ENCODE measurements at places on chromosomes 13 and 19.

DNA sequence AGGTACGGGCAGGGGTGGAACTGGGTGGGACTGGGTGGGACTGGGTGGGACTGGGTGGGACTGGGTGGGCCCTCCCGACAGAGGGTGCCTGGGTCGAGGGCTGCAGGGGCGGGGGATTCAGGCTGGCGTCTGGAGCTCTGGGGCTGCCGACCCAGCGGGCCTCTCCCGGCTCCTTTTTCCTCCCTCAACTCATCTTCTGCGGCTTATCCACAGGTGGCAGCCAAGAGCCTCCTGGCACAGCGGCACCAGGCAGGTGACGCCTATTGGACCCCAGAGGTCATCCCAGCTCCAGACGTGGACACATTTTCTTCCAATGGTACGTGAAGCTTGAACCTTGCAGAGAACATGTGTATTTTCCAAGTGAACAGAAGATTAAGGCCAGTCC is 533 bp downstream of the ZNF544 start:
- no peak for DNase-seq

DNA sequence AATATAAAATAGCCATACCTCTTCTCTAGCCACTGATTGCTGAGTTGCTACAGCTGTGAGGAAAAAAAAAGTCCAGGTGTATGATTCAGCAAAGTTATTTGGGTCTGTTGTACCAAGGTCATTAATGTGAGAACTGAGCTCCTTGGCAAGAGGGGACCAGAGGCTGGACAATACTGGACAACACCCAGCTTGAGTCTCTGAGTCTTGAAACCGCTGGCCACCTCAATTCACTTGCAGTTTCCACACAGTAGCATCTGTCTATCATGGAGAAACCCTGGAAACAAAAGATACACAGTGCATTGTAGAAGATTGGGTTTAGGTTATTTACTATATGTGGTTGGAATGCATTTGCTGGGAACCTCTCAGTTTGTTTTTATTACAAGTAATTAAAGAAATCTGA is 60.4 kb downstream of the WDFY2 start:
- DNase-seq = no peak

GRCh38 chr19:55471266-55471665 is 5.2 kb upstream of the ZNF628 start:
- no peak for DNase-seq

- no peak for DNase-seq
Measured at GRCh38 chr19:11240008-11240444, 607 bp downstream of the ANGPTL8 start.

DNA sequence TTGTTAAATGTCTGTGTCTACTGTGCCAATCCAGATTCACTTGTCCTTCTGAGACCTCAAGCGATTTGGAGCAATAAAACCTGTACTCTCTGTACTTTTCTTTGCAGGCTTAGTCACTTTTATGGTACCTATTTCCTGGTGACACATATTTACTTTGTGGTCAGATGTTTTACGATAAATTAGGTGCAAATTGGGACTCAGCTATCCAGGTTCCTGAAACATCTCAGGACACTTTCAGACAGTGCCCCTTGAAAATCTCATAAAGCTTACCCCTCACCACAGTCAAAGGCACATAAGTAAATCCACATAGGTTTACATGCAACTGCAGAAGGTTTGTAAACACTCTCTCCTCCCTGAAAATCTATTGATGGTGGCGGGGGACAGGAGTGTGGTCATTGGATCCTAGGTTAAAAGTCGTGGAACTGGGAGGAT is 438.8 kb downstream of the EFNB2 start:
- DNase-seq = no peak

- no peak for DNase-seq
Measured at GRCh38 chr13:95073747-95074311, 227.4 kb downstream of the ABCC4 start.

DNA sequence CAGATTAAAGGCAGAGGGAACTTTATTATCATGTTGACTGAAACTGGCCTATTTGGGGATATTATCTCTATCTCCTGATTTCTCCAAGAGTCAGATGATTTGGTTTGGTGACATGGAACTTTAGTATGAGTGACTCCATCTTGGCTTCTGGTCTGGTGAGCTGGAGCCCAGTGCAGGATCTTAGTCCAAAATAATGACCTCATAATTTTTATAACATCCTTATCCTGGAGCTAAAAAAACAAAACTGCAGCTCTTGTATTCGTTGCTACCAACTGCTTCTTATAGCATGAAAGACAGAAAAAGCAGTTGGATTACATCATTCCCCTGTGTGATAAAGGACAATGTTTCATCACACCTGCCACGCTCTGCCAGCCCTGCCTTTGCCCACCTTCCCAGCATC is 39.3 kb upstream of the RNF17 start:
- no peak for DNase-seq

DNA sequence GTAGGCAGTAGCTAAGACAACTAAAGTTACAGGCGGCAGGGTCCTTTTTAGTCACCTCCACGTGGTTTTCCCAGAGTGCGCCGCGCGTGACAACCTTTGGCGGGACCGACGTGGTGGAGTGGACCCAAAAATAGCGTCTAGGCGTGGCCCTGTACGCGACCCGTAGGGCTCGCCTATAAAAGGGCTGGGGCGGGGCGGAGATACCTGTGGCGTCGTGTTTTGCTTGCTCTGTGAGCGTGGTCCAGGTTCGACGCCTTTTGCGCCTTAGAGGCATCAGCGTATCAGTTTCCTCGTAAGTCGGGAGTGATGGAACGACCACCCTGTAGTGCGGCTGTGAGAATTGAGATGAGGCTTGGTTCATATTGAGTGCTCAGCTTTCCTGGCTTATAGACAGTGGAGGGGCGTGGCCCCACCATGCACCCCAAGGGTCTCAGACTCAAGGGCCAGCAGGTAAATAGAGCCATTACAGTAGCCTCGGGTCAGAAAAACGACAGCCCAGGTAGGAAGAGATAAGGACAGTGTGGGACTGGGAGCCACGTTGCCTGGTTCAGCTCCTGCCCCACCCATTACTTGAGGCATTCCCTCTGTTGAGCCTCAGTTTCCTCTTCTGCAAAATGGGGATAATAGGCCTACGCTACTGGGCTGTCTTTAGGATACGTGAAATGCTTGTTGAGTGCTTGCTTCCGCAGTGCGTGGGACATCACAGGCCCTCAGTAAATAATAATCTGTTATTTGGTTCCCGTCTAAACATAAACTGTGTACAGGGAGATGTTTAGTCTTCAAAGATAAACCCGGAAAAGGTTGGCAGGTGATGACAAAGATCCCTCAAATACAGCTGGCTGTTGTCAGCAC is 693 bp upstream of the TMED1 start:
- peak; percentile 95 for DNase-seq

GRCh38 chr13:96646101-96646500 is 348.2 kb downstream of the OXGR1 start:
- no peak for DNase-seq
